ENCODE measurements at places on chromosomes 6 and 20.

GRCh38 chr20:56964901-56965300 lies 301.5 kb downstream of the BMP7 start:
- DNase-seq: no peak

DNA sequence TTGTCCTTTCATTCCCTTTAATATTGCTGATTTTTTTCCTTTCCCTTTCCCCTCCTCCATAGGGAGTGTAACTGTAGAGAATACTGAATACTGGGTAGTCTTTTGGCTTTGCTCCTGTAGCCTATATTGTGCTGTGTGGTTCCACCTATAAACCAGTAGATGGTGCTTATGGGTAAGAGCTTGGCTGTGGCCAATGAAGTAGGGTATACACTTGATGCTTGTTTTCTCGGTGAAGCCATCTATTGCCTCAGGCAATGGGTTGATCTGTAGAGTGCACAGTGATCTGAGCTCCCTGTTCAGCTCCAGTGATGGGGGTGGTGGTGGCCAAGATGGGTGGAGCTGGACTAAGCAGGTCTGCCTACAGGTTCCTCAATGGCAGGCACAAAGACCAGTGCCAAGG lies 203.3 kb upstream of the IMPG1 start:
- DNase-seq: no peak

- DNase-seq: no peak
Measured at GRCh38 chr6:143708889-143709288, 31.1 kb downstream of the PHACTR2 start.

DNA sequence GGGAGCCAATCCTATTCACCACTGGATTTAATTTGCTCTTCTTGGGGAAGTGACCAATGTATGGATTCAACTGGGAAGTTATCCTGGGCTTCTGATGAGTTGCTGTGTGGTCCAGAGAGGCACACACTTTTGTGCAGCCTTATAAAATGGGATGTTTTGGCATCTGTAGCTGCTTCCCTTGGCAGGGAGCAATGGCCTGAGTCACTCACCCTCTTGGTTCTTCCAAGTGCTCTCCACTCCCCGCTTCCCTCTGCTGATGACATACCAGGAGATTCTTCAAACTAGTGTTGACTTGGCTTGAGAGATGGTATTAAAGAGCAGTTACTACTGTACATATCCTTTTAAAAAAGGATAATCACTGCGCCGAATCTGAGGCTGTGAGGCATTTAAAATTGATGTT lies 105.8 kb downstream of the JARID2 start:
- DNase-seq: no peak

DNA sequence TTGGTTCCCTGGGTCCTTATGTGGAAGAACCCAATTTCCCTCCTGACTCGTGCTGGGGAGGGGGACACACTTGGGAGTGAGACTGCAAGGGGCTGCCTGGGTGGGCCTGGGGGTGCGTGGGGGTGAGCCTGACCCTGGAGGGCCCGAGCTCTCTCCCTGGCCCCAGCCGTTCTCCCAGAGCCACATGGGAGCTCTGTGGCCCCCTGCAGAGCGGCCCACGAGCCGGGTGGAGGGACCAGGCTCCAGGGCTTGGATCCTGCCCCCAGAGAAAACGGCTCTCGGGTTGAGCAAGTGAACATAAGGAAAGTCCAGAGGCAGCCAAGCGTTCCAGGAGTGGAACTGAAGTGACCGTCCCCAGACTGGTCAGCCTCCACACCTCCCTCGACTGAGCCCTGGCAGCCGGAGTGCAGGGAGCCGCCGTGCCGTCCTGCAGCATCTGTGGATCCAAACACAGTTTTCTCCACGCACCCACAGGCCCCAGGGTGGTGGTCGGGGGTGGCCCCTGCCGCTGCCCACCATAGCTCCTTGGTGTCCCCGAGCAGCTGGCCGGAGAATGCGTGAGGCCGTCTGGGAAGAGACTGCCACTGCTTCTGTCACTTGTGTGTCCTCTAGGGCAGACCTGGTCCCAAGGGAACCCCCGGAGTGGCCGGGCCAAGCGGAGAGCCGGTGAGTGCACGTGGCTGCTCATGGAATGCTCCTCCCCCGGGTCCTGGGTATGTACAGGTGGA lies 10.6 kb downstream of the COL9A3 start:
- DNase-seq: no peak

DNA sequence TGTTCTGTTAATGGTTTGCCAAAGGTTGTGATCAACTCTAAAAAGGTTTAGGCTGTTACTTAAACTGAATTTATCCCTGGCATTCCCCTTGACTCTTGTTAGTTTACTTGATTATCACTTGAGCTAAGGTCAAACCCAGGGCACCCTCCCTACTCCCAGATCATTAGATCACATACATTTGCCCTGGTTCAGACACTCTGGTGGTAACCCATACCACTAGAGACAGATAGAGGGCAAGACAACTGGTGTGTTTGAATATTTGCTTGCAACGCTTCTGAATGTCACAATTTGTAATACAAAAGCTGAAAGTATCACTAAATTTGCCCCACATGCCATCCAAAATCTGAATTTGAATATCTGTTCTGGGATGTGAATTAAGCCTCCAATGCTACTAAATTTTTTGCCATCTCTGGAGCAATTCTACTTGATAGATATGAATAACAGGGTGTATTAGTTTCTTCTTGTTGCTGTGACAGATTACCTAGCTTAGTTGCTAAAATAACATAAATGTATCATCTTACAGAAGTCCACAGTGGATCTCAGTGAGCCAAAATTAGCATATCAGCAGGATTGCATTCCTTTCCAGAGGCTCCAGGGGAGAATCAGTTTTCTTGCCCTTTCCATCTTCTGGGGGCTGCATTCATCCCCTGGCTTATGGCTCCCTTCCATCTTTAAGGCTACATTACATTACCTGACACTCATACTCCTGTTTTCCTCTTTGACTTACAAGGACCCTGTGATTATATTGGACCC lies 45.4 kb downstream of the FIG4 start:
- DNase-seq: no peak

- no peak for DNase-seq
Measured at GRCh38 chr6:134674562-134674961, 275.3 kb downstream of the ALDH8A1 start.

DNA sequence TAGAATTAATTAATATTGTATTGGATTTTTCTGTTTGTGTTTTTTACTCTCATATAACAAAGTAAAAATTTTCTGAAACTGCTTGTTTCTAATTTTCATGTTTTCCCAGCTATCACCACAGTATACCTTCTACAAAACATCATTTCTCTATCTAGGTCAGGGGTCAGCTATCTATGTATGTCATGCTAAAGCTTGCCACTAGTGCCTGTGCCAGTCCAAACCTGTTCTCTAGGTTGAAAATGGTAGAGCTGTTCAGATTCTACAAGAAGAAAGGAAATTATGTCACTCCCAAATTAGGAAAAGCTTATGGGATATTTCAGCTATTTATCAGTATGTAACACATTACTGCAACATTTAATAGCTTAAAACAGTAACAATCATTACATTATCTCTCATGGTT lies 5.8 kb upstream of the ME1 start:
- no peak for DNase-seq

DNA sequence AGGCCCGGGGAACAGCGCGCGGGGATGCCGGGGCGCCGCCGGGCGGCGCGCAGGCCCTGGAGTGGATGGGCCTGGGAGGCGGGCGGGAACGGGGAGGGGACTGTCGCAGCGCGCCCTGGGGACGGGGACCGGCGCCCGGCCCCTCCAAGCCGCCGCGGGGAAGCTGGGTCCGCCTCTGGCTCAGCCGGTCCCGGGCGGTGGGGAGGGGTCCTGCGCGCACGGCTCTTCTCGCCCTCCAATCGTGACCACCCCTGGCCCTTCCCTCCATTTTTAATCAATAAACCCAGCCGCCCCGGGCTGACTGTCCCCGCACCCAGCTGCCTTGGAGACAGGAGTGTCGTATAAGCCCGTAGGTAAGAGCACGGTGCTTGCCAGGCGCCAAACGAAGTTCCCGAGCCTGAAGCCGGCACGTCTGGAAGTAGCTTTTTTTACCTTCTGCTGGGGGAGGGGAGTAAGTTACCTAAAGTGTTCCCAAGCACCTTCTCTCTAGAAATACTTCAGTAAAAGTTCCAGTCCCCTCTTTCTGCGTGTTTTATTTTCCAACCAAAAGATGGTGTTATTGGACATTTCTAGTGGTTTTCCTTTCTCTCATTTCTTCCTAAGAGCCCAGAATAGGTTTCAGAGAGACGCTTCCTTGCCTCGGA lies 780 bp upstream of the TAF4 start:
- DNase-seq: no peak

GRCh38 chr6:136235233-136235564 lies 14.9 kb downstream of the MTFR2 start:
- no peak for DNase-seq

GRCh38 chr6:37082390-37083130 lies 77.1 kb downstream of the FGD2 start:
- no peak for DNase-seq

DNA sequence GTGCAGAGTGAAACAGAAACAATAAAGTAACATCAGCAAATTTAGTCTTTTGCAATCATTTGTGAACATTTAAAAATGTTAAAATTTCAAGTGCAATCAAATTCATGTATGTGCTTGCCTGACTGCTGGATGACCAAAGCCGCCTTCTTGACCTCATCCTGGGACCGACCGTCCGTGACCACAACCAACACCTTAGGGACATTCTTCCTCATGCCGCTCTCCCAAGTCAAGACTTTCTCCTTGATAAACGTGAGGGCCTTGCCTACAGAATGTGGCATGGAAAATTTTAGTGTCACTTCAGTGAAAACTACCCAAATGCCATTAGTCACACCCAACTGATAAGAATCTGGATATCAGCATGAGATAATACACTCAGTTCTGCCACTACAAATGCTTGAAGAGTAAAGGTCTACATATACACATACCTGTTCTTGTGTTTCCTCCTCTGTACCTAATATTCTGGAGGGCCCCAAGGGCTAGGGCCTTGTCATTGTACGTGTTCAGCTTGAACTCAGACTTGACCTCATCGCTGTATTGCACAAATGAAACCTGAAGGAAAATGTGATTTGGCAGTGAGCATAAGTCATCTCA lies 86.8 kb downstream of the COL12A1 start:
- no peak for DNase-seq

- DNase-seq: no peak
Measured at GRCh38 chr20:19129976-19130612, 82.3 kb upstream of the SLC24A3 start.

DNA sequence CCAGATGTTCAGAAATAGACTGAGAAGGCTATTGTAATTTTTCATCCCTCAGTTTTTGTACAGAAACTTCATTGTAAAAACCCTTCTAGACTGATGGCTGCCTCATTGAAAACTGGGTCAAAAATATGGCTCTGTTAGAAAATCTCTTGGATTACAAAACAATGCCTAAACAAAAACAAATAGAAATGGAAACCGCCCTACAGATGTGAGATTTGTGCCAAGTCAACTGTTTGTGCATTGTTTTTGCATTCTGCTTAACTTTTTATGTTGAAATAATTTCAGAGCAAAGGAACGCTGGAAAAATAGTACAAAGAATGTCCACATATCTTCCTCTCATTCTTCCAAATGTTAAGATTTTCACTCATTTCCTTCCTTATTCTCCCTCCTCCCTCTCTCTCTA lies 425.1 kb downstream of the FOXA2 start:
- no peak for DNase-seq

DNA sequence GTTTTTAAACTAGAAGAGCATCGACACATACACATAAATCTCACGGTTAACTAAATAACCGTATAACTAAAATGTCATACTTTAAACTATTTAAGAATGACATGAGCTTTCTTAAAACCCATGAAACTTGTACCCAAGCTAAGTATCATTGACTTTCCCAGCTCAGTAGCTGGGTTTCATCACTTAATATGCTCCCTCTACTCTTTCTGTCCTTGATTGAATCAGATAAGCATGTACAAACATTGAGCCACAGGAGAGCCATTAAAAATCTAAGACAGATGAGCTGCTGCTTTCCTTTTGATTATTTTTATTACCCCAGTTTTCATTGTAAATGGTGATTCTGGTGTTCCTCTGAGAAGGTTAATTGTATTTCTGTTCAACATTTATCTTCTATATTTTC lies 115.8 kb downstream of the FOXO3 start:
- no peak for DNase-seq

DNA sequence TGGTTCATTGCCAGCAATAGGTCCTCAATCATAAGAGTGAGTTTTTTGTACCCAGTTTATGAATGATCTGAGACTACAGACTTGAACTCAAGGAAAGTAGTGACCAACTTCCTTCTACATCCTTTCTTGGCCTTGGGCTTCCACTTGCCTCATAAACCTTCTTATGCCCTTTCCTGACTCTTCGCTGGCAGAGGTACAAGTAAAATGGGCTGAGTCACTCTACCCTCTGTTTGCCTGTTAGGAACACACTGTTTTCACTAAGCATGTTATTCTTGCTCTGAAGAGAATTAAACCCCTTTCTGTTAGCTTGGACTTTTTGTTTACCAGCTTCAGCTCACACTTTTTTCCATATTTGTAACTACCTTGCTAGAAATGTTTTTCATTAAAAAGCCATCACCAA lies 74.4 kb downstream of the PKHD1 start:
- DNase-seq: no peak

DNA sequence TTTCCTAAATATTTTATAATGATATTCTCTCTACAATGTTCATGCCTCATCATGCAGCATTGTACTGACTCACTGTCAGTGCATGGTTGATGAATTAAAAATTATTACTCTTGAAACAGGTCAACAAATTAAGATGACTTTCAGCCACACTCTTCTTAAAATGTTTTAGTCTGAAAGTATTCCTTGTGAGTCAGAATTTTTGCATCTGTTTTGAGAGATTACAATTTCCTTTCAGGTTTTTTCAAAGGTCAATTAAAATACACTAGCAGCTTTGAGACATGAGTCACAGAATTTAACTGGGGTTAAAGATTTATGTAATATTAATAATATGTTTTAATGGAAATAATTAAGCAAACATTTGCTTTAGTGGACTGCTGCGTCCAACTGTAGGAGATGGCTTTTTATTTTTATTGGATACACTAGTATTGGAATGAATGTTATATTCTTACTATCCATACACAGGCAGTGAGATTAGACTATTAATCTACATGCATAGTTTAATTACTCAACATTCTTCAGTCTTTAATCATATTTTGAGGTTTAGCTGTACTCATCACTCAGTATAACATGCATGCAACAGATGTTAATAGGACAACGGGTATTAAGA lies 9.7 kb downstream of the COL12A1 start:
- no peak for DNase-seq

DNA sequence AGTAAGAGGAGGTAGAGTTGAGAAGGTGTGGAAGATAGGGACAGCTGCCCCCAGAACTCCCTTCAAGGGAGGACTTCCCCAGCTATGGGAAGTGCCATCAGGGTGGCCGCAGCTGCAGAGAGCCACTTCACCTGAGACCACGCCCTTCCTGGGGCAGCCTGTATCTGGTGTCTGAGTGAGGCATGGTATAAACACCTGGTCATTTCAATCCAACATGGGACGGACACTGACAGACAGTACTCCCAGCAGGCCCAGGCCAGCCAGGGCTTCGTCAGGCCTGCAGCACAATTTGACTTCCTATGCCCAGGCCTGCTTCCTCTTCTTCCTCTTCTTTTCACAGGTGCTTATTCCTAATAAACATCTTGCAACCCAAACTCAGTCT lies 4.5 kb downstream of the SOX12 start:
- no peak for DNase-seq

- no peak for DNase-seq
Measured at GRCh38 chr6:83303426-83303825, 110.3 kb downstream of the RWDD2A start.

- DNase-seq: no peak
Measured at GRCh38 chr6:3621411-3621810, 130.1 kb downstream of the PXDC1 start.

- DNase-seq: no peak
Measured at GRCh38 chr20:16313917-16314316, 259.3 kb downstream of the KIF16B start.

- DNase-seq: no peak
Measured at GRCh38 chr6:140285471-140285870, 911.0 kb upstream of the CITED2 start.

GRCh38 chr20:3784216-3784853 lies 2.2 kb downstream of the CENPB start:
- no peak for DNase-seq

Data from suprapubic skin (tissue), 4 donors.